Stomach (tissue), 19 donors: ENCODE measurements at places on chromosomes 2 and 18. TPM values are rescaled to one million over a fixed set of nuclear protein-coding genes. Genes with fewer than 3 reads are reported as not detected.
A peak's percentile ranks its signal among the peaks of the same experiment; 100 is the strongest.

TRIM43 gene
- not detected for total RNA-seq

- no peak overlapping the region for H3K27ac ChIP-seq
- DNase-seq, result no peak
- H3K4me3 ChIP-seq, result no peak overlapping the region
- no peaks in the 10 kb centered on the region for H3K27me3 ChIP-seq
- no peaks in the 10 kb centered on the region for H3K4me1 ChIP-seq
- no peaks in the 10 kb centered on the region for H3K36me3 ChIP-seq
These were observed 264.8 kb upstream of the HNRNPA3 start for GRCh38 chr2:176947754-176948153.

GRCh38 chr18:33923980-33924379, 300.7 kb downstream of the NOL4 start:
- H3K27me3 ChIP-seq, result no peaks in the 10 kb centered on the region
- no peak overlapping the region for H3K27ac ChIP-seq
- no peaks in the 10 kb centered on the region for H3K4me1 ChIP-seq
- H3K36me3 ChIP-seq, result no peaks in the 10 kb centered on the region
- DNase-seq, result peak; percentile 26

GRCh38 chr2:236545248-236545658, 24.4 kb upstream of the ACKR3 start:
- no peak overlapping the region for H3K27ac ChIP-seq
- no peaks in the 10 kb centered on the region for H3K27me3 ChIP-seq
- DNase-seq, result no peak
- no peak overlapping the region for H3K4me3 ChIP-seq
- no peaks in the 10 kb centered on the region for H3K4me1 ChIP-seq

C2orf69 gene
- 2.0 TPM for total RNA-seq

GRCh38 chr2:42153944-42154581, 15.1 kb upstream of the EML4 start:
- no peaks in the 10 kb centered on the region for H3K27me3 ChIP-seq
- no peak for DNase-seq
- H3K4me1 ChIP-seq, result no peaks in the 10 kb centered on the region
- H3K36me3 ChIP-seq, result no peaks in the 10 kb centered on the region

- no peaks in the 10 kb centered on the region for H3K36me3 ChIP-seq
- no peak for DNase-seq
- H3K4me3 ChIP-seq, result no peak overlapping the region
- no peak overlapping the region for H3K27ac ChIP-seq
These were observed 399.6 kb upstream of the DSEL start for GRCh38 chr18:67916097-67916496.

GRCh38 chr18:29874519-29875098, 1167.9 kb downstream of the DSC3 start:
- no peaks in the 10 kb centered on the region for H3K36me3 ChIP-seq
- no peak overlapping the region for H3K27ac ChIP-seq

DNA sequence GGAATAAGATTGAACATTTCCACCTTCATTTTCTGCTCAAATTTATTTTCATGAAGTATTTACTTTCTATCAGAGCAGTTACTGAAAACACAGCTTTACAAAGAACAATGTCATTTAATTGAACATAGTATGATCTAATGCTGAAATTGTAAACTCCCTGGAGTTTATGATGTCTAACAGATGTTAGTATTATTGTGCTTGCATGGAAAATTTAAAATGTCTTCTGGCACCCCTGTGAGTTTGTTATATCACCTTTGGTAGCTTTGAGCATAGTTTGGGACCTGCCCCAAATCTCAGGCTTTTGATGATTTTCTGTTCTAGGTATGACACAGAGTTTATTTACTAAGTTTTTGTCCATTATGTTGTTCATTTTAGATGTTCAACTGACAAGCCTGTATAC, 28.1 kb downstream of the FAM171B start:
- H3K36me3 ChIP-seq, result no peaks in the 10 kb centered on the region
- no peak for DNase-seq
- H3K4me1 ChIP-seq, result no peaks in the 10 kb centered on the region
- H3K27ac ChIP-seq, result no peak overlapping the region
- H3K27me3 ChIP-seq, result no peaks in the 10 kb centered on the region

DNA sequence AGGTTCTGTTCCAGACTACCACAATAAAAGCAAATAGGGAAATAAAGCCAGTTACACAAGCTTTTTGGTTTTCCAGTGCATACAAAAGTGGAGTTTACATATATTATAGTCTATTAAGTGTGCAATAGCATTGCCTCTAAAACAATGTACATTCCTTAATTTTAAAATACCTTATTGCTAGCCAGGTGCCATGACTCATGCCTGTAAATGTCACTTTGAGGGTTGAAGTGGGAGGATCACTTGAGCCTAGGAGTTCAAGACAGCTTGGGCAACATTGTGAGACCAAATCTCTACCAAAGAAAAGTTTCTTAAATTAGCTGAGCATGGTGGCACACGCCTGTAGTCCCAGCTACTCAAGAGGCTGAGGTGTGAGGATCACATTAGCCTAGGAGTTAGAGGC, 52.9 kb upstream of the IMP4 start:
- H3K27ac ChIP-seq, result no peak overlapping the region
- H3K36me3 ChIP-seq, result no peaks in the 10 kb centered on the region
- no peaks in the 10 kb centered on the region for H3K4me1 ChIP-seq

DNA sequence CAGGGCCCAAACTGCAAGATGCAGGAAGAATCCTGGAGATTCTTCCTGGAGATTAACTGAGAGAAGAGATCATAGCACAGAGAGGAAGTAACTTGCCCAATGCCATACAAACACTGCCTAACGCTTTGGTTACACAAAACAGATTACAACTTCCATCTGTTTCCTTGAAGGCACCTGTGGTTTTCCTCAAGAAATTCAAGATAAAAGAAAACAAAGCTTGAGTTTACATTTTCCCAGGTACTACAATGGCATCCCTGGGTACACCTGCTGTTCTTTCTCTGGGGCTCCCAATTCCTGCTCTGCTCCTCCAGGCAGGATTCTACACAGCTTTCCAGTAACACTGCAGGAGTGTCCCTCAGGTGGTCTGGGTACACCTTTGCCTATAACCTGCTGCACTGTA, 781.9 kb upstream of the ID2 start:
- H3K27me3 ChIP-seq, result no peaks in the 10 kb centered on the region
- H3K4me1 ChIP-seq, result peaks cover 9% of the 10 kb centered on the region
- H3K27ac ChIP-seq, result no peak overlapping the region
- no peak for DNase-seq
- no peaks in the 10 kb centered on the region for H3K36me3 ChIP-seq

- no peak for DNase-seq
- no peaks in the 10 kb centered on the region for H3K27me3 ChIP-seq
- no peaks in the 10 kb centered on the region for H3K4me1 ChIP-seq
These were observed 249.2 kb upstream of the GCFC2 start for GRCh38 chr2:75959724-75960471.

DNA sequence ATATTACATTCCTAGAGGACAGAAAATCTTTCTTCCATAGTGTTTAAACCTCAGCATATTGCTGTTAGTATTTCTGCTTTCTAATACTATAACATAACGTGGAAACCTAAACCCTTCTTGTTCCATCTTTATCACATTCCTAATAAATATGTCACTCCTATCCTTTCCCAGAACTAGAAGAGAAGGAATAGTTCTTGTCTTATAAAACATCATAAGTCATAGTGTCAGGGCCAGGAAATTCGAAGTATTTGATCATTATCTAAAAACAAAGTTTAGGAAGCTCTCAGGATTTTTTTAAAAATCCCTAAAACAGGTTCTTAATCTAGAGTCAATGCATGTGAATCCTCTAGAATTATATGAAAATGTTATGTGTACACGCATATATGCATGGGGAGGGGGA, 2.0 kb downstream of the NHEJ1 start:
- no peak for DNase-seq
- no peak overlapping the region for H3K27ac ChIP-seq
- H3K4me1 ChIP-seq, result peaks cover 18% of the 10 kb centered on the region
- no peaks in the 10 kb centered on the region for H3K27me3 ChIP-seq
- H3K4me3 ChIP-seq, result no peak overlapping the region
- H3K36me3 ChIP-seq, result peaks cover 12% of the 10 kb centered on the region

DNA sequence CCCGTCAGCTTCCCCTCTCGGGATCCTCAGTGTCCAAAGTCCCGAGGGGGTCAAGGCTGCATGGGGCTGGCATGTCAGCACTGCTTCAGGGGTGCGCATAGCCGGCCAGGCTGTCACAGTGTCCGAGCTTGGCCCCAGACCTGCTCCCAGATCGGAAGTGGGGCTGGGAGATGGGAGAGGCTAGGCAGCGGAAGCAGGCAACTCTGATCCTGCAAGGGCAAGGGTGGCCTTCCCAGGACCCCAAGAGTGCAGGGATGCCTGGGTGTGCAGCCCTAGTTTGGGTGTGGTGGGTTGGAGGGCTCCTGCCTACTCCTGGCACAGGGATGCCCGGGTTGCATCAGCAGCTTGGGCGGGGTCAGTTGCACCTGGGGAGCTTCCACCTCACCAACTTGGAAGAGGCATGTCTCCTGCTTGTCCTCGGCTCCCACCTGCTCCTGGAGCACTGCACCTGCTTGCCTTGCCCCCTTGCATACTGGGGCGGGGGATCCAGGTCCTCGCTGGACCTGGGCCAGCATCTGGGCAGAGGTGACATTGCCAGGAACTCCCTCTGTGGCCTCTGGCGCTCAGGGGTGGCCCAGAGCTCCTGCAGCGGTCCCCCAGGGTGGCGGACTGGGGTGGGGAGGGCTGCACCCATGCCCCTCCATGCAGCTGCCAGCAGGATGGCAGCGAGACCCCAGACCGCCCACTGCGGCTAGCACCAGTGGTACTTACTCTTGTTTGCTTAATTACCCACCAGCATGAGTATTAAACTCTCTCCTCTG, 41.3 kb downstream of the CBLN2 start:
- no peaks in the 10 kb centered on the region for H3K36me3 ChIP-seq
- no peak overlapping the region for H3K27ac ChIP-seq
- no peak overlapping the region for H3K4me3 ChIP-seq
- DNase-seq, result no peak

UGT1A10 gene
- total RNA-seq, result not detected
